ENCODE measurements at places on chromosomes 2 and 18.

- DNase-seq: no peak
Measured at GRCh38 chr2:67625690-67626475, 228.8 kb downstream of the ETAA1 start.

DNA sequence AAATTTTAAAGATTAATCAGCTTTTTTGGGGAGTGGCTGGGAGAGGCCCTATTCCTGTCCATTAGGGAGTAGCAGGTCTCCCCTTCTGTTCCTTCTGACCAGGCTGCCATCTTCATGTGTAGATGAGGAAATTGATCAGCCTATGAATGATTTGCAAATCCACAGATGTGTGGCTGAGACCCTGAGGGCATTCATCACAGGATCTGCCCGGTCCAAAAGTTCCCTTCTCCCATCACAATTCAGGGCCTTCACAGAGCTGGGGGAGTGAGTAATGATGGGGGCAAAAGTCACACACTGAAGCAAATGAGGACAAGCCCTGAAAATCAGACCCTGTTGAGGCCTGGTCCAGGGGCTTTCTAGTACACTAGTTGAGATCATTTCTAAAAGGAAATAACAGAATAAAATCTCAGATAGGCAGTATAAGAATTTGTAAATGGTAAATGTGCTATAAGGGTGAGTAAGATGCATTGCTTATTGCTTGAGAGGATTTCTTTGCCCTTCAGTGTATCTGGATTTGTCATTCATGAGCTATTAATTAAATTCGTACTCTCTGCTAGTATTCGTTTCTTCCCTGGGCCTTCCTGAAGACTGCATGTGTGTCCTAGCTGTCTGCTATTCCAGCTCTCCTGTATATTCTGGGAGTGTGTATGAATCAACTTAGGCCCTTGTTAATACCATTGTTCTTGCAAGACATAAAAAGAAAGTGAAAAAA, 53.2 kb downstream of the SETBP1 start:
- DNase-seq: no peak

GRCh38 chr2:3536682-3537632, 17.6 kb upstream of the ADI1 start:
- no peak for DNase-seq

DNA sequence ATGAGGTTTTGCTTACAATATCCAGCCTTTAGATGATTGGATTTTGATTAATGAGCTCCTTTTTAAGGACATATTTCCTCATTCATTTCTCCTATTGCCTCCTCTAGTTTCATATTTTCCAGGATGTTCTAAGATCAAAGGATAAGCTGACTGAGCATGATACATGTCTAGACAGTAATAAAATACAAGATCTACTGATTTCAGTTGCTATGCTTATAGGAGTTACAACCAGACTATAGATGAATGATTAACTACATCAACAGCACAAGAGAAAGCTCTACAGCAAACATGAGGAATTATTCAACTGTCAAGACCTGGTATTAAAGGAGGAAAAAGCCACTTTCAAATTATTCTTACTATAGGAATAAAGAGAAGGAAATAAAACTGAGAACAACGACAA, 85.0 kb upstream of the LINC00305 start:
- DNase-seq: no peak

- peak; percentile 23 for DNase-seq
Measured at GRCh38 chr2:180364719-180365118, 357.6 kb upstream of the CWC22 start.

- DNase-seq: no peak
Measured at GRCh38 chr2:142571934-142572333, 305.5 kb upstream of the KYNU start.

GRCh38 chr18:830315-830901, 18.4 kb upstream of the YES1 start:
- no peak for DNase-seq

DNA sequence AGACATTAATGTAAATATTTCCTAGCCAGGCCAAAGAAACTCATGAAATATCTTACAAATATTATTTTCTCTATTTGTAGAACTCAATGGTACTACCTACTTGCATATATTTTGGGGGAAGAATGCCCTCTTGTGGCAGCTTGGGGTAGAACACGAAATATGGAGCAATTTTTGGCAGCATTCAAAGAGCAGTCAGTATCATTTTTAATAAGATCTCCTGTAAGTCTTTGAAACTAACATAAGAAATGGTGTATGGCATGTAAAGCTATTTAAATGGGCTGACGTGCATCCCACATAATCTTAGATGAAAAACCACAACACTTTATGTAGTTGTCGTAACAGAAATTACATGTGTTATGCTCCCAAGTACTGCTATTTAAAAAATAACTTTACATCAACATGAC, 62.3 kb upstream of the CCDC195 start:
- DNase-seq: peak; percentile 35

DNA sequence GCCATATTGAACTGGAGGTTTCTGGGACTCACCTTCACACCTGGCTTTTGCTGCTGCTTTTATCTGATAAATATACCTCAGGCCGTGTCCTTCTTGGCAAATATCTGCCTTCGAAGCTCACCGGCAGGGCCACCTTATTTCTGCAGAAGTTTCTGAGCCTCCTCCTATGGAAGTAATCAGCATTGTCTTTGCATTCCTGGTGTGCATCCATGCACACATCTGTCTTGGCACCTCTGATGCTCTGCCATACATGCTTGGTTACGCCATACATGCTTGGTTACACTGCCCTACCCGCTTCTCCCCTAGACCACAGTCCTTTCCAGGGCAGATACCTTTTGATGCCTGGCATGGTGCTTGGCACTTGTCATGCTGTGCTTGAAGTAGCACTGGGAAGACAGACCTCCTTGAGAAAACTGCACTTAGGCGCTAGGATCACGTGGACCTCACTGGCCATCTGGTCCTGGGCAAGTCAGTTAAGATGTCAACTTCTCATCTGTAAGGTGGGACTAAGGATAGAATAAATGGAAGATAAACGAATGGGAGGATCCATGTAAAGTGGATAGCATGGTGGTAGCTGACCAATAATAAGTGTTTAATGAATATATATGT, 66.8 kb downstream of the ZNF236 start:
- no peak for DNase-seq

DNA sequence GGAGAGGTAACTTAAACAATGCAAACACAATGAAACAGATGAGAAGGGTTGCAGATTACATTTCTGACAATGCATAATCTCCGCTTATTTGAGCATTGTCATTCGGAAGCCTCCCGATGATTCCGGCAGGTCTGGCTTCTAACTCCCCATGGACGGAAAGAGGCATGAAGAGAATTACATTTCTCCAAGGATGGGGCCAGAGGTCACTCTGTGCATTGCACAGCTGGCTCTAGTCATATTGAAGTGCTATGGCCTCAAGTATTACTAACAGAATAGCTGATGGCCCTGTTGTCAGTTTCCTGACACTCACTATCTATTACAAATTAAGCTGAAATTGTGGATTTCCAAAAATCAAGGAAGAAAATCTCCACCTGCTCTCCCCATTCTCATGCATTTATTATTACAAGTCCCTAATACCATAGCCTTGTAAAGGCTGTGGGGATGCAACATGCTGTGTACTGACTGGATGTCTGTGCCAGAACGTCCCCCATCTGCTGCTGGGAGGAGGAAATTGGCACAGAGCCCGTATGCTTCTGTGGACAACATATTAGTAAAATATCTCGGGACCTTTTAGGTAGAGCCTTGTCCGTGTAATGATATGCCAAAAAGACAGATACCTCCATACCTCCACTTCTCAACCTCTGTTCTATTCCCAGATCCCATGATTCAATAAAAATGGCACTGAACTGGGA, 168.1 kb downstream of the SETBP1 start:
- peak; percentile 63 for DNase-seq

GRCh38 chr18:59939127-59939526, 39.3 kb downstream of the PMAIP1 start:
- no peak for DNase-seq

GRCh38 chr2:210456571-210456970, 20.0 kb downstream of the LANCL1 start:
- DNase-seq: no peak

- DNase-seq: no peak
Measured at GRCh38 chr2:96953611-96953978, 32.8 kb downstream of the FAM178B start.

GRCh38 chr18:44452346-44452745, 228.3 kb upstream of the SETBP1 start:
- DNase-seq: no peak

DNA sequence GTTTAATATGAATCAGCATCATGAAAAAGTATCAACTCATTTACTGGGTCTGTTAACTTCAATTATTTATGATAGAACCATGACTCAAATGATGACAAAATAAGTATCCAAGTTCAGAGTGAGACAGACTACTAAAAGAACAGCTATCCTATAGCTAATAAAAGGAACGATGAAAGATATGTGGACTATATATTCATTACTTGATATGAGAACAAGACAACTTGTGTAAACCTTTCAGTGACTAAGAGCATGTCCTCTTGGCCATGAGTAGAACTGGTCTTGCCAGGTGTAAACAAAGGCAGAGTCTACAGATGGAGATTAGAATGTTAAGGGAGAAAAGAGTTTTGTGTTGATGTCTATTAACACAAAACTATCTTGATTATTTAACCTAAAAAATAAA, 360.4 kb upstream of the ZC3H15 start:
- DNase-seq: no peak

GRCh38 chr2:151476287-151476686, 66.6 kb downstream of the RIF1 start:
- no peak for DNase-seq

- no peak for DNase-seq
Measured at GRCh38 chr2:228575897-228576296, 394.4 kb upstream of the SPHKAP start.

DNA sequence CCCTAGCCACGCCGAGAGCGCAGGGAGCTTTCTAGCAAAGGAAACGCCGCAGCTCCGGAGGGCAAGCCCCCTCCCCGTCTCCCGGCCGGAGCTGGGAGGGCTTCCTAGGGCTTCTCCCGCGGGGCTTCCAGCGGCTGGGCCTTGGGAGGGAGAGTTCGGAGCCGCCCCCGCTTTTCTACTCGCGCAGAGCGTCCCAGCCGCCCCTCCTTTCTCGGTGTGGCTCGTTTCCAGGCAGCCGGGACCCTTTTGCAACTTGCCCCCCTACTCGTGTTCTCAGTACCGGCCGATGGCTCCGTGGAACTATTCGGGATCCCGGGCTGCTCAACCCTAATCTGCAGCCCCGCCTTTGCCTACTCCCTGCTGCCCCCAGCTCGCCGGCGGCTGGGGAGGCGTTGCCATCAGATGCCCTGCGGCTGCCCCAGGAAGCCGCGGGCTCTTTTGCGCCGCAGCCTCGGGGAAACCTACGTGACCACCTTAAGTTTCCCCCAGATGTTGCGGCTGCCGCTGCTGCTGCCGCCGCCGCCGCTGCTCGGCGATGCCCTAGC, 1.5 kb upstream of the NR4A2 start:
- peak; percentile 78 for DNase-seq

DNA sequence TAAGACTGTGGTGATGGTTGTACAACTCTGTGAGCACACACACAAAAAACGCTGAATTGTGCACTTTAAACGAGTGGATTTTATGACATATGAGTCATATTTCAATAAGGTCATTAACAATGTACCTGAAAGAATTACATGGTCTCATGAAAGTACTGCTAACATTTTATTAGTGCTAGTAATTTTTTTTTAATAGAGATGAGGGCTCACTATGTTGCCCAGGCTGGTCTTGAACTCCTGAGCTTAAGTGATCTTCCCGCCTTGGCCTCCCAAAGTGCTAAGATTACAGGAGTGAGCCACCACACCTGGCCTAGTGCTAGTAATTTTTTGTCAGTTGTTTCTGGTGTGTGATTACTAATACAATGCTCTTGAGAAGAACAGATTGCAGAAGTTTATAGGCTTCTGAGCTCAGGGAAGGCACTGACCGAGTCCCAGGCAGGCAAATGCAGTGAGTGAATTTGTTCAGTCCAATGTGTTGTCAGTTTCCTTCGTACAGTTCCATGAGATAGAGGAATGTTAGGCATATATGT, 177.0 kb downstream of the TGIF1 start:
- no peak for DNase-seq

DNA sequence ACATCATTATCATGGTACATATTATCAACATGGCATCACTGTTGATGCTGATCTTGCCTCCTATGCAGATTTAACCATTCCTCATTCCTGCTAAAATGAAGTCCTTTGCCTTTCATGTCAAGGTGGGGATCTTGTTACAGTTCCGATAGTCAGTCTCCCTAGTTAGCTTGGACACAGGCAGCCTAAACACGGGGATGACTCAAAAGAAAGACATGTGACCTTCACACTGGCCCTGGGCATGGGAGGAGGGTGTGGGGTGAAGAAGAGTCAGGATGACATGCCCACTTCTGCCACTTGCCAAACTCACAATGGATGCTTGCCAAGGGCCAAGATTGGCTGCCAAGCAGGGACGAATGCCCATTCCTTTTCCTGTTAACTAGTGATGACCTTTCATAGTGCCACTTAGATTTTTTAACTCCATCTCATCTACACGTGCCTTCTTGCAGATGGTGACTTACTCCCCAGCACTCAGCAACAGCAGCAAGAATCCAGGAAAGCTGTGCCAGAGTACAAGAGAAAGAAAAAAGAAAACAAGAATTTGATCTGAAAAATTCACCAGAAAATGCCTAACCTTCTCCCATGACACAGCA, 13.9 kb upstream of the SLC1A4 start:
- no peak for DNase-seq

Measured in NCI-H2081 (cell line).